ENCODE measurements at places on chromosomes 16 and 17.

- DNase-seq, result no peak
Observed at GRCh38 chr16:47320546-47321310, 140.1 kb downstream of the ITFG1 start.

DNA sequence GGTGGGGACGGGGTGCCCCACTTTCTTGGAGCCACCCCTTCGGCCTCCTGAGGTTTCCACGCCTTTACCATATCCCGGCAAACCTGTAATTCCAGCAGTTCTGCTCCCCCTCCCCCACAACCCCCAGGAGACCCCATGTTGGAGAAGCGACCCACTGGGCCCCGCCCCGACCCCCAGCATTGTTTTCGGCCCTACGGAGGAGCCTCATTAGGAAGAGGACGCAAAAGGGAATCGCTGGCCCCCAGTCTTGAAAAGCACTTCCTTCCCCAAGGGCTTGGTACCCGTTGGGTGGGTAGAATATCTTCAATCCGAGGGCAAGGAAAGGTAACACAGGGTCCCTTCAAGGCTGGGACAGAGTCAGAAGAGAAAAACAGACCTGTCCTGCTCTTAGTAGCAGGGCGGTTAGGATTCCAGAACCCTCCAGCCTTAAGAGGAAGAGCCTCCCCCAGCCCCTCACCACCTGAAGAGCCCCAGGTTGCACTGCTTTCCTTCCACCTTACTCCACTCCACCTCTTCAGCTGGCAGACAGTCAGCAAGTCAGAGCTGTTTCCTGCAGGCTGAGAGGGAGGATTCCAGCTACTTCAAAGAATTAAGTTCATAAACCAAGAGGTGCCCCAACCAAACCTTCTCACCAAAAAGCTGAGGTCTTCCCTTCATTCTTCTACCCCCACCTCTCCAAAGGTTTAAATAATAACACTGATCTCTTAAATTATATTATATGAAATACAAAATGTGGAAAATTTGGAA is 803 bp upstream of the TLCD2 start:
- DNase-seq, result peak; percentile 25

GRCh38 chr17:40632216-40632615 is 15.4 kb downstream of the SMARCE1 start:
- DNase-seq, result no peak

- DNase-seq, result no peak
Observed at GRCh38 chr17:80815151-80815681, 176.4 kb upstream of the CHMP6 start.

GRCh38 chr16:78002915-78003538 is 19.3 kb upstream of the CLEC3A start:
- peak; percentile 67 for DNase-seq

- no peak for DNase-seq
Observed at GRCh38 chr17:35986643-35987042, at the start of gene CCL14. Gene CCL14, minus strand, starts transcription at chr17:35986729. Its CDS starts 80 bp downstream, at chr17:35986649.

- DNase-seq, result no peak
Observed at GRCh38 chr16:14121142-14121541, 50.0 kb downstream of the MRTFB start.

- DNase-seq, result no peak
Observed at GRCh38 chr17:68749349-68750207, 148.4 kb upstream of the FAM20A start.

- DNase-seq, result no peak
Observed at GRCh38 chr16:30488764-30489605, 16.4 kb downstream of the ITGAL start.

DNA sequence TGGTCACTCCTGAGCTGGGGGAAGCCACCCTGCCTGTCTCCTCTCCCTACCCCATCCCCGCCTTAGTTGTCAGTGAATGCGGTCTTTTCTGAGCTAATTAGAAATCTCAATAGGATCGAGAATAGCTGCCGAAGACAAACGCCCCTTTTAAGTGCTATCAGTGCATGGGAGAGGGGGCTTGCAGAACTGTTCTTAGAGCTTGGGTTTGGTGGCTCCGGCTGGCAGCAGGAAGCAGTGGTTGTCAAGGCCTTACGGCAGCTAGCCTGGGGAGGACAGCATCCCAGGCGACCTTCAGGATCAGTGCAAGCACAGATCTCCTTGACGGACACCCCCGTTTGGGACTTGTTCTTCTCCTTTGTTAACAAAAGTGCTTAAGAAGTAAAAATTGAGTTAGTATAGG is 195.1 kb downstream of the CCDC182 start:
- DNase-seq, result no peak

DNA sequence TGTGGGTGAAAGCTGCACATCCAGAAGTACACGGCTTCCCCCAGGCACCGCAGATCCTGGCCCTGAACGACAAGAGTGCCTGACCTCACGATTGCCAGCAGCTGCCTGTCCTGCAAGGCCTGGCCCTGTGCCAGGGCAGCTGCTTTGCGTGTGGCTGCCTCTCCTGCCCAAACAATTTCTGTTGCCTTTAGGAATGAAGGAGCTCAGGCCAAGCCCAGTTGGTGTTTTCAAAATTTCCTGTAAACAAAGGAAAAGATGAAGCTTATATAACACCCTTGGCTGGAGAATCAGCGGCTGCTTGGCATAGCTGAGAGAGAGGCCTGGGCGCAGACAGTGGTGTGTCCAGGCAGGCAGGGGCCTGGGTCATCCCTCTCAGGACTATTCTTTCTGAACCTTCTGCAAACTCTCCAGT is 11.7 kb upstream of the SLC47A2 start:
- no peak for DNase-seq

DNA sequence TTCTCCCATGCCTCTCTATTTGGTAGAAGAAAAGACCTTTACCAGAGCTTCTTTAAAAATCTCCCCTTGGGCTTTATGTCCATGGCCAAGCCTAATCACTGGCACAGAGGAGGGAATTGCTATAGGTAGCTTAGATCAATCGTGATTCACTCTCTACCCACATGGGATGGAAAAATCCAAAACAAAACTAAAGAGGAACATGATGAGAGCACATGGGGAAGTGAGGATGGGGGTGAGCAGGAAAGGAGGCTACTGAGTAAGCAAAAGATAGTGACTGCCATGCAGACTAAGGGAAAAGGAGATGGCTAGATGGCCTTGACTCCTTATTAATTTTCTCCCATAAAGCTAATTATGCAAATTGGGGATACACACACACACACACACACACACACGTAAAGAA is 201.2 kb downstream of the HS3ST3A1 start:
- DNase-seq, result no peak

DNA sequence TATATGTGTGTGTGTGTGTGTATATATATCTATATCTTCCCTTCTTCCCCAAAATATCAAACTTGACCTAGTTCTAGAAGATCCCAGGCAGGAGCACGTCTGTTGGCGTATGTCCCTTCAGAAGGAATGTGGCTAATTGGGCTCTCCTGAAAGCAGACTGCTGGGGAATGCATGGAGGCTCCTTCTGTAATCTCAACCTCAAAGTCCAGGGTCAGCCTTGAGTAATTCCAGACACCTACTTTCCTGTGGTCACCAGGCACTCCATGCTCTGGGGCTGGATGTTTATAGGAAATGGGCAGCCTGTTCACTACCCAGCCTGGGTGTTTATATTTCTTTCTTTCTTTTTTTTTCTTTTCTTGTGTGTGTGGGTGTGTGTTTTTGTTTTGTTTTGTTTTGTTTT is 13.4 kb downstream of the BCO1 start:
- DNase-seq, result no peak

DNA sequence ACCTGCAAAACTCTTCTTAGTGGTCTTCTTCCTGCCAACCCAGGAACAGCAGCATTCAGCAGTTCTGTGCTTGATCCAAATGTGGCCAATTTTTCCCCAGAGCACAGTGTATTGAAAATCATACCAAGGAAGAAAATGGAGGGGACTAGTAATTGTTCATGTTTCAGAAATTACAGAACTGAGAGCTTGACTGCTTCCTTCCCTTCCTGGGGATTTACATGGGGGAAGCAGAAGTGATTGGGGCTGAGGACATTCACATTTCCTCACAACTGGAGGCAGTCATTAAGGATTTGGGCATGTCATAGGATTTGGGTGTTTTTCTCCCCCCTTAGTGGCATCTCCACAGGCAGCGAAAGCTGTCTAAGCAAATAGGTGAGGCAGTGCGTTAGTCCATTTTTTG is 19.7 kb downstream of the CIITA start:
- DNase-seq, result no peak

DNA sequence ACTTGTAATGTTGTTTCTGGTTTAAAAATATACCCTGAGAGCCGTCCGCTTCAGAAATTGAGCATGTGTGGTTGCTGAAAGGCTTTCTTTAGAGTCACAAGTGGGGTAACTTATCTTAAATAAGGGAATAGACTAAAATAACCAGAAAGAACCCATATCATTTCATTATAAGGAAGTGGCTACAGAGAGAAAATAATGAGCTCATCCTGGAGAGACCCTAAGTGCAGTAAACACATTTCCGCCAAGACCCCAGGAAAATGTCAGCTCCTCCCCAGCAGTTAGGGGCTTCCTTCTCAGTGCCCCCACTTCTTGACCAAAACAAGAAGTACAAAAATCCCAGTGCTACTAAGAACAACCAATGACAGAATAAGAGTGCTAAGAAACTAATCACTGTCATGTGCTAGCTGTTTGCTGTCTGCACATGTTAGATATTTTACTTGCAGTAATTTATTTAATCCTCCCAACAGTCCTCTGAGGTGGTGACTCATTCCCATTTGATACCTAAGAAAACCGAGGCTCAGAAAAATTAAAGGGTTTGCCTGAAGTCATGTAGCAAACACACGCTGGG is 83.5 kb downstream of the CDYL2 start:
- DNase-seq, result no peak

DNA sequence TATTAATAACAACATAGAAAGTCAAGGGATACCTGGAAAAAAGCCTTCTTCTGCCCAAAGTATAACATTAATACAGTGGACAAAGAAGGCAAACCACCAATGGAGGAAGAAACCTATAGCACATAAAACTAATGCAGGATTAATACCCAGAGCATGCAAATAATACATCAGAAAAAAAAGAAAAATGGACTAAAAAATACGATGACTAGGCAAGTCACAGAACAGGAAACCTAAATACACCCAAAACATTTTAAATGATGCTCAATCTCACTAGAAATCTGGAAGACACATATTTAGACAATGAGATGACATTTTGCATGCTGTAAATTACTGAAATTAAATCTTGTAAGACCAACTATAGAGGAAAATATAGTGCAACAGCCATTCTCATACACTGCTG is 55.9 kb downstream of the MED13 start:
- no peak for DNase-seq

DNA sequence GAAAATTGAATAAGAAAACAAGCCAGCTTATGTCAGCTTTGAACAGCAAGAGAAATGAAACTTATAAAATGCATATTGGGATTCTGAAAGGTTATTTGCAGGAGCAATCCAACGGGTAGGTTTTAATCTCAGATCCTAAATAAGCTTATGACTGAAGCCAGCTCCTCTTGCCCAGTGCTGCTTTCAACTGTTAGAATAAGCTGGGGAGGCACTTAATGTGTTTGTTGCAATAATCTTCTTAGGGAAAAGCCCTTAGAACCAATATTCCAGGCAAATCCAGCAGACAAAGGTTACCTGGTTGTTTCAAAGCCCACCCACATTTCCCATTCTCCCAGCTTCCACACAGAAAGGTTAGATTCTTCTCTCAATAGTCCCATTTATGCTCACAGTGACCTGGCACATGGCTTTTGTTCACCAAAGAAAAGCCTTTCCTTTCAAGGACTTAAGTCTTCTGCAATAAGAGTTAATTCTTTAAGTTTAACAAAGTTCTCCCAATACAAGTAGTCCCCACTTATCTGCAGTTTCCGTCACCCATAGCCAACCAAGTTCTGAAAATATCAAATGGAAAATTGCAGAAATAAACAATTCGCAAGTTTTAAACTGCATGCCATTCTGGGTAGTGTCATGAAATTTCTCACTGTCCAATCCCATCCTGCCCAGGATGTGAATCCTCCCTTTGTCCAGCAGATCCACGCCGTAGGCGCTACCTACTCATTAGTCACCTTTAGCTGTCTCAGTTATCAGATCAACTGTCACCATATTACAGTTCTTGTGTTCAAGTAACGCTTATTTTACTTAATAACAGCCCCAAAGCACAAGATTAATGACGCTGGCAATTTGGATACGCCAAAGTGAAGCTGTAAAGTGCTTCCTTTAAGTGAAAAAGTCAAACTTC is 5.9 kb downstream of the TEX2 start:
- DNase-seq, result no peak

DNA sequence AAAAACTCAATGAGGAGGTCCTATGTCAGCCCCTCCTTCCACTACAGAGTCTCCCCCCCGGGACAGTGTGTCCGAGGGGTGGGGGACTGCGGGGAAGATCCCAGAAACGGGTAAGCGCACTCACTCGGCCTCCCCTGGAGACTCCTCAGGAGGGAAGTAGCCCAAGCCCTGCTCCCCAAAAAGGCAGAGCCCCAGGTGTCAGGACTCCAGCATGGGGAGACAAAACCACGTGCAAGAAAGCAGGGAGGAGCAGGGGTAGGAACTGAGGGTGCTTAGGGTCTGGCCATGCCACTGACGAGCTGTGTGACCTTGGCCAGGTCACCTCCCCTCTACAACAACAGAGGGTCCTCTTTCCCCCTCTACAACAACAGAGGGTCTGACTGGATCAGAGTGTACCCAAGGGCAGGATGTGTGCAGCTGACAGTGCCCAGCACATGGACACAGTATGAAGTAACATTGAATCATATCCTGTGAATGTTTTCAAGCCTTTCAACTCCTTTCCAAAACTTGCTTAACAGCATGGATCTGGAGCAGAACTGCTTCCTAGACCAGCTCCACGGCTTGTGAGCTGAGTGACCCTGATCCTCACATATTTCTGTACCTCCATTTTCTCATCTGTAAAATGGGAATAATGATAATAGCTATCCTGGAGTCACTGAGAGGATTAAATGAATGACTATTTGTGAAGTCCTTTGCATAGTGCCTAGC is 2.1 kb upstream of the NAGS start:
- no peak for DNase-seq

DNA sequence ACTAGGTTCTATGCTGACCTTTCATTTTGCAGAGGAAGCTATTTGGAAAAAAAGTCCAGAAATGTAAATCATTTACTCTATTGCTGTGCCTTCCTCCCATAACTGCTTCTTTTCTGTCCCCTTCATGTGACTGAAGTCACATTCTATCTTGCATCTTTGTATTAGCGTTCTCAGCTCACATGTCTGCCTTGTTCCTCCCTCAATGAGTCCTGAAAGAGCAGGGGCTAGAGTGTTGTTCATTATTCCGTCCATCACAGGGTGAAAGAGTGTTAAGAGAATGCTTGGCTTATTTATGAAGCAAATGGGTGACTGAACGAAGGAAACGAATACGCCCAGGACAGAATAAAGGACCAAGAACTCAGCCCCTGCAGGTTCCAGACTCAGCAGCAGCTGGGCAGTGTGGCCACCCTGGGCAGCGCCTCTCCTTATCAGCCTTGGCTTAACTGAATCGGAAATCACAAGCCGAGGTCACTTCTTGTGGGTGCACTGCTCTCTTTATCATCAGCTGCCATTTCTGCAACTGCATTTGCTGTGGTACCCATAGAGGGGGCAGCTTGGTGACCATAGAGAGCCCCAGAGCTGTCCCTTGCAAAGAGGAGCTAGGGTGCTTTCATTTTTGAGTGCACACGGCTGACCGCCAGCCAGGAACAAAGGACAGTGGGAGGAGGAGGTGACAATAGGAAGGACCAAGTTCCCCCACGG is 1.8 kb upstream of the PIK3R6 start:
- no peak for DNase-seq

Data from CD4-positive, alpha-beta T cell treated with Interleukin-17A for 1 hour (primary cell).